G401 (cell line): ENCODE measurements at places on chromosomes 7 and 10. TPM values are rescaled to one million over a fixed set of nuclear protein-coding genes. Genes with fewer than 3 reads are reported as not detected.

Gene SSC4D
- 8.1 and 8.5 TPM in 2 replicates for total RNA-seq

Gene LDB3
- 0.37 and 0.78 TPM in 2 replicates for total RNA-seq

Gene LIPN
- not detected in 2 replicates for total RNA-seq

Gene AKR1C4
- total RNA-seq: not detected in 2 replicates

DNA sequence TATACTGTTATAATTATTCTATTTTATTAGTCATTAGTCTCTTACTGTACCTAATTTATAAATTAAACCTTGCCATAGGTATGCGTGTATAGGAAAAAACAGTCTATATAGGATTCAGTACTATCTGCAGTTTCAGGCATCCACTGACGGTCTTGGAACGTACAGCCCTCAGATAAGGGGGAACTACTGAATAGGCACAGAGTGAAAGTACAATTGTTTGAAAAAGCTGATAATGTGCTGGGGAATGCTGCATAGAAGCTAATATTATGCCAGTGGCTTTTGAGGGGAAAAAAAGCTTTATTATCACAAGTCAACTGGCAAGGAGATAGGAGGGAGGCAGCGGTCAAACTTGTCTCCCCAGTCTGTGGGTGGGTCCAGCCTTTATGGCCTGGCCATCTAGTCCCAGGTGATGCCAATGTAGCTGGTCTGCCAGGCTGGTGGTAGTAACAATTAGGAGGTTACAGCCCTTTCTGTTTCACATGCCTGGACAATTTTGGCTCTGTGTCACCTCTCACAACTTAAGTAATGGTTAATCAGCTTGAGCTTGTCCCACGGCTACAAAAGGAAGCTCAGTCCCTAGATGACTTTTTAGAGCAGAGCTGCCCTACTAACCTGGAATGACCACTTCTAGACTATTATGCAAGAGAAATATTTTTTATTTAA is 8.3 kb upstream of the FMC1 start:
- DNase-seq: no peak

DNA sequence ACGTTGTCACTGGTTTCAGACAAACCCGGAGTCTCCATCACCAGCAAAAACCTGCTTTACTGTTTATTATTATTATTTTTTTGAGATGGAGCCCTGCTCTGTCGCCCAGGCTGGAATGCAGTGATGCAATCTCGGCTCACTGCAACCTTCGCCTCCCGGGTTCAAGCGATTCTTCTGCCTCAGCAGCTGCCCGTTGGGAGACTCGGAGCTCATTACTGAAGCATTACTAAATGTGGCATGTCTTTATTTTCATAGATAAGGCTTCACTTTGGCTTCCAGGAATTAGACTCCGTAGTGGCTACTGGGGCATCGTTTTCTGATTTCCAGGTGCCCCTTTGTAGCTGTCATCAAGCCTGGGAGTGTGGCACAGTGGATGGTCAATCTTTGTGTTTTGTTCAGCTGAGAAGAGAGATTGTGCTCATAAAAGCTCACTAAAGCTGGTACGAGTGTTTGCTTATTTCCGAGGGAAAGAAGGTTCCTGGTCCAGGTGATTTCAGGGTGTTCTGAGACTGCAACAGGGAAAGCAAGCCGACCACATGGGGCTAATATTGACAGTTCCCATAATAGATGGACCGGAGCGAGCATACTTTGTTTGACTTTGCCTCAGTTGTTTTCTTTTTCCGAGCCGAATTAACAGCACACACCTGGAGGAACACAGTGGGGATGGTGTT is 163.1 kb downstream of the CAMK1D start:
- no peak for DNase-seq

DNA sequence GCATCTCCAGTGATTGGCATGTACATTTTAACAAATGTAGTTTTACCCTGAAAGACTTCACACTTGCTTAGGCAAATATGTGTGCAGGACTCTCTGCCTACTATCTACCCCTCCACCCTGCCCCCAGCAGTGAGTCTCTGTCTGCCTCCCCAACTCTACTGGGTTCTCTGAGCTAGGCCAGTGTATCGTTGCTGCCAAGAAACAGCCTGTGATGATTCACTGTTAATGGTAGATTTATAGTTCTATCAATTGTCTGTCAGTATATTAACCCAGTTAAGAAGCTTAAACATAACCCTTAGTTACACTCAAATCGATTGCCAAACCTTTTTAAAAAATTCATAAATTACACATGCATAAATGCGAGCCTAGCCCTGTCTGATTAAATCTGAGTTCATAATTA is 137.0 kb downstream of the SND1 start:
- DNase-seq: no peak

GRCh38 chr10:71131508-71132088 is 80.8 kb upstream of the UNC5B start:
- DNase-seq: no peak

DNA sequence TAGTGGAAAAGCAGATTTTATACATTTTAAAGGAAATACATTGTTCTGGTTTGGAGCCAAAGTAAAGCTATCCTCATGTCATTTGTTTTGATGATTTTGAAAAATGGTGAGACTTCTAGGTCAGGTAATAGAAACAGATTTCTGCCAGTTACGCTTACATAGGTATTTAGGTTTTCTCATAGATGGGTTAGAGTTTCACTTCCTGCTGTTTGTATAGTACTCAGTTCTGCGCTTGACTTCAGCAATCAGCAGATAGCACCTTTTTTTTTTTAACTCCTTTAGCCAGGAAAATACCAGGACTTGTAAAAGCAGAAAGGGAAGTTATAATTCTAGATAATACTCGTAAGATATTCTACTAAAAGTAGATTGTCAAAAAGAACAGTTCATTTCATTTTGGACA is 209.8 kb upstream of the POM121L12 start:
- no peak for DNase-seq

DNA sequence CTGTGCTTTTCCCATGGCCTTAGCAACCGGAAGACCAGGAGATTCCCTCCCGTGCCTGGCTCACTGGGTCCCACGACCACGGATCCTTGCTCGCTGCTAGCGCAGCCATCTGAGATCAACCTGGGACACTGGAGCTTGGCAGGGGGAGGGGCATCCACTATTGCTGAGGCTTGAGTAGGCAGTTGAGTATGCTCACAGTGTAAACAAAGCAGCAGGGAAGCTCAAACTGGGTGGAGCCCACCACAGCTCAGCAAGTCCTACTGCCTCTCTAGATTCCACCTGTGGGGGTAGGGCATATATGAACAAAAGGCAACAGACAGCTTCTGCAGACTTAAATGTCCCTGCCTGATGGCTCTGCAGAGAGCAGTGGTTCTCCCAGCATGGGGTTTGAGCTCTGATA is 697.0 kb downstream of the SORCS1 start:
- no peak for DNase-seq

DNA sequence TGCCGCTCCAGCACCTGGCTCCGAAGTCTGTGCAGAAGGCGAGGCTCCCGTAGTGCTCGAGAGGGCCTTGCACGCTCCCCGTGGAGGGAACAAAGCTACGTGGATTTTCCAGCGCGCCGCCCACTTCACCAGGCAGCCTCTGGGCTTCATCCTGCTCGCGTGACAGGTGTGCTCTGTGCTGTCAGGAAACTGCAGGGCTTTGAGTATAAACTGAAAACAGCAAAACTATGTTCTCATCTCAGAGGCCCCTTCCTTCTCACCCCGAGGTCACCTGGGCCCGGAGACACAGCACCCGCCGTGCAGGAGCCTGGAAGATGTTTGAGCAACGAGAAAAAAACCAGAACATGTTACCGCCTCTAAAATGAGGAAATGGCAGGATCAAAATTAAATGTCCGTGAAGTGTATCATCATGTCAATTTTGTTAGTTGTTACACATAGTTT is 17.6 kb upstream of the GPR146 start:
- peak; percentile 38 for DNase-seq

- DNase-seq: no peak
Measured at GRCh38 chr10:107357033-107357432, 192.5 kb upstream of the SORCS1 start.

DNA sequence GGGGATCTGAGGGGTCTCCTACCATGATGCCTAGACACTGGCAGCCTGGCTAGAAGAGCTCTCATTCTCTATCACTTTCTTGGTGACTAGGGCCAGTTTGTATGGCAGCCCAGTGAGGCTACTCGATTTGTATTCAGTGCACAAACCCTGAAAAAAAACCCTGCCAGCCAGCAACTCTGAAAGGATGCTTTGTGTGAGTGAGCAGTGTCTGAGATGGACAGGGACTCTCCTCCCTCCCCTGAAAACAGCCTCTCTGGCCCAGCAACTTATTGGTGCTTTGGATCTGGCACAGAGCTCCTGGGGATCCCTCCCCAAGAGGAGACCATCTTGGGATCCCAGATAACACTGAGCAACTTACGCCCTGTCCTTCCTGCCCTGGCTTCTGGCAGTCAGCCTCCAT is 10.8 kb upstream of the LRRC4 start:
- peak; percentile 46 for DNase-seq

- DNase-seq: peak; percentile 26
Measured at GRCh38 chr10:114306116-114306973, 67.3 kb downstream of the VWA2 start.

DNA sequence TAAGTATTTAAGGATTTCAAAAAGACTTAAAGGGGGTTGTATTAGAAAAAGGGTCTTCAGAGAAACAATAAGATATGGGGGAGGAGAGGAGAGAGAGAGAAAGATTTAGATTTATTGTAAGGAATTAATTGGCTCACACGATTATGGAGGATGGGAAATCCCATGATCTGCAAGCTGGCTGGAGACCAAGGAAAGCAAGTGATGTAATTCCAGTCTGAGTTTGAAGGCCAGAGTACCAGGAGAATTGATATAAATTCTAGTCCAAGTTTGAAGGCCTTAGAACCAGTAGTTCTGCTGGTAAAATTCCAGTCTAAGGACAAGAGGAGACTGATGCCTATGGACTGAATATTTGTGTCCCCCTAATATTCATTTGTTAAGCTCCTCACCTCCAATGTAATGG is 20.6 kb upstream of the SLC13A1 start:
- DNase-seq: no peak

GRCh38 chr7:140342727-140343514 is 55.4 kb downstream of the SLC37A3 start:
- peak; percentile 40 for DNase-seq

GRCh38 chr7:95804052-95804451 is 31.7 kb downstream of the DYNC1I1 start:
- no peak for DNase-seq

DNA sequence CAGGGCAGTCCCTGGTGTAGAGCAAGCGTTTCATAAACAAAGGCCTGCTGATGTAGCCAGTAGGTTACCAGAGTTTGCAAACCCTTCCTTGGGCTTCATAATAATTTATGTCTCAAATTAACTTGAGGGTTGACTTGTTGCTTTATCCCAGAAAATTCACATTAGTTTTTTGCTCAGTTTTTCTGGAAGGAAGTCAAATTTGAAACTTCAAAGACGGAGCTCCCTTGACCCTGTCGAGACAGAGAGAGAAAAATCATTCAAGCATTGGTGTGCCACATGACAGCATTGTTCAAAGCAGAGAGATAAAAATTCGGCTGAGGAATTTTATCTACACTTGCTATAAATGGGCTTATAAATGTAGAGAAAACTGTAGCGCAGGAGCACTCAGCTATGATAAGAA is 627.7 kb downstream of the TNS3 start:
- DNase-seq: no peak

GRCh38 chr10:4384245-4384644 is 441.8 kb upstream of the AKR1E2 start:
- DNase-seq: no peak

GRCh38 chr10:58512491-58513187 is at the start of gene BICC1:
BICC1 (plus strand) TSS chr10:58512872; CDS start chr10:58513144, 272 bp downstream.
- no peak for DNase-seq
